ENCODE measurements at places on chromosomes 6 and 20.

DNA sequence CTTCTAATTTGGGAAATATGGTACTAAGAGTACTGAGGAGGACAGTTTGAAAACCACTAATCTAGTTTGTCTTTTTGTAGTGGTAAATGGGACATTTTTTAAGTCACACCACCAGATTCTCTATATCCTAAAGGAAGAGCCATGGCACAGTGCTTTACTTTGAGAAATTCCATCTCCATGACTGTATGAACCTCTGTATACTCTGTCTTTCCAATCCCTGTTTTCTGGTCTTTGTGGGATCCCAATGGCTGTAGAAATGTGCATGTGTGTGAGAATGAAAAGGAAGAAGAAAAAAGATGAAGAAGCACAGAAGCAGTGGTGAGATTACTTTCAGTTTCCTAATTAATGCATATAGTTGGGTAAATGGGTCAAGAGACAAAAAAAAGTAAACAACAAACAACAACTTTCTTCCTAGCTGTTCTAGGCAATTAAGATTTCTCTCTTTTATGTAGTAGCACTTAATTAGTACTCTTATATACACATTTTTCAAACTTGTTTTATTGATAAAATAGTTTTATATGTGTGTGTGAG is 141.2 kb upstream of the HCRTR2 start:
- DNase-seq, result no peak

DNA sequence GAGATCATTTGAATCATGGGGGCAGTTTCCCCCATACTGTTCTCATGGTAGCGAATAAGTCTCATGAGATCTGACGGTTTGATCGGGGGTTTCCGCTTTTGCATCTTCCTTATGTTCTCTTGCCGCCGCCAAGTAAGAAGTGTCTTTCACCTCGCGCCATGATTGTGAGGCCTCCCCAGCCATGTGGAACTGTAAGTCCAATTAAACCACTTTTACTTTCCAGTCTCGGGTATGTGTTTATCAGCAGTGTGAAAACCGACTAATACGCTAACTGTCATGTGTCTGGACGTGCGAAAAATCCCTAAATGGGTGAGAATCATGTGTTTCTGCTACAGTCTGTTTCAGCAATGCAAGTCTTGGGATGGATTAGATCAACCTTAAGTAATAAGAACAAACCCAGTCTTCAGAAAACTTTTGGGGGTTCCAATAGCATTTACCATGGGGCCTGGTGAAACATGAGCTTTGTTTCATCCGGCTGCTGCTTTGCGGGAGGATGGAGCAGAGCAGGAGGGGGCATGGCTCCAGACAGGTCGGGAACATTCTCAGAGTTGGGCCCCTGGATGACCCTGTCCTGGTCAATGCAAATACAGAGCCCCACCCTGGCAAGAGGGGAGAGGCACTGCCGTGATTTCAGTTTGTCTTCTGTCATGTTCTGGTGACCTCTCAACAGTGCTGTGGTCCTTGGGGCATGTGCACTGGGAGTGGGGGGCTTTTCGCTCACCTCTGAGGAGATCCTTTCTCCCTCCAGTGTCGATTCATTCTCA is 41.5 kb downstream of the CTCFL start:
- no peak for DNase-seq

DNA sequence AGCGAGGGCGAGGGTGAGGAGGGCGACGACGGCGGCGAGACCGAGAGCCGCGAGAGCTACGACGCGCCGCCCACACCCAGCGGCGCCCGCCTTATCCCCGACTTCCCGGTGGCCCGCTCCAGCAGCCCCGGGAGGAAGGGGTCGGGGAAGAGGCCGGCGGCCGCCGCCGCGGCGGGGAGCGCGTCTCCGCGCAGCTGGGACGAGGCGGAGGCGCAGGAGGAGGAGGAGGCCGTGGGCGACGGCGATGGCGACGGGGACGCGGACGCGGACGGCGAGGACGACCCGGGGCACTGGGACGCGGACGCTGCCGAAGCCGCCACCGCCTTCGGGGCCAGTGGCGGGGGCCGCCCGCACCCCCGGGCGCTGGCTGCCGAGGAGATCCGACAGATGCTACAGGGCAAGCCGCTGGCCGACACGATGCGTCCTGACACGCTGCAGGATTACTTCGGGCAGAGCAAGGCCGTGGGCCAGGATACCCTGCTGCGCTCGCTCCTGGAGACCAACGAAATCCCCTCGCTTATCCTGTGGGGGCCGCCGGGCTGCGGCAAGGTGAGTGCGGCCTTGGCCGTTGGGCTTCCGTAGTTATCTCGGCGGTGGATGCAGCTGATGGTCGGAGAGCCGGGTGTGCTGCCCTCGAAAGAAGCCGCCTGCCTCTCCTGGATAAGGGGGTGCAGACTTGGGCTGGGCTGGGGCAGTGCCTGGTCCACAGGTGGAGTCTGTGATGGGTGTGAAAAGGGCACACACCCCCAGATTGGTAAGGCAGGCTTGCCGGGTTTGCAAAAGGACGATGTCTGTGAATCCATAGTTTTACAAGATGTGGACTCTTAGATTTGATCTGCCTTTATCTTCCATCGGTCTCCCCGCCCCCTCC is 938 bp downstream of the WRNIP1 start:
- DNase-seq, result no peak

DNA sequence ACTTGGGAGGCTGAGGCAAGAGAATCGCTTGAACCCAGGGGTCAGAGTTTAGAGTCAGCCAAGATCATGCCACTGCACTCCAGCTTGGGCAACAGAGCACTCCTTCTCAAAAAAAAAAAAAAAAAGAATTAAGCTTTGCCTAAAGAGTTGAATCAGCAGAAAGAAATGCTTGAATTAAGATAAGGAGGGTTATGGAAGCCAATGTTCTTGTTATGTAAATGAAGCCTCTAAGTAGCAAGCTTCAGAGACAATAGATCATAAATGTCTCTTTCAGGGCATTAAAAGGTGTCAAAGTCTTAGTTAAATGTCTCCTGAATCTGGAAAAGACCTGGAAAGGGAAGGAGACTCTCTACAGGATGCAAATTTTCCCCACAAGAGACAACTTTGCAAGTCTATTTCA is 69.7 kb upstream of the FAM83B start:
- no peak for DNase-seq

GRCh38 chr20:61956396-61957342 is 109.0 kb downstream of the TAF4 start:
- no peak for DNase-seq

DNA sequence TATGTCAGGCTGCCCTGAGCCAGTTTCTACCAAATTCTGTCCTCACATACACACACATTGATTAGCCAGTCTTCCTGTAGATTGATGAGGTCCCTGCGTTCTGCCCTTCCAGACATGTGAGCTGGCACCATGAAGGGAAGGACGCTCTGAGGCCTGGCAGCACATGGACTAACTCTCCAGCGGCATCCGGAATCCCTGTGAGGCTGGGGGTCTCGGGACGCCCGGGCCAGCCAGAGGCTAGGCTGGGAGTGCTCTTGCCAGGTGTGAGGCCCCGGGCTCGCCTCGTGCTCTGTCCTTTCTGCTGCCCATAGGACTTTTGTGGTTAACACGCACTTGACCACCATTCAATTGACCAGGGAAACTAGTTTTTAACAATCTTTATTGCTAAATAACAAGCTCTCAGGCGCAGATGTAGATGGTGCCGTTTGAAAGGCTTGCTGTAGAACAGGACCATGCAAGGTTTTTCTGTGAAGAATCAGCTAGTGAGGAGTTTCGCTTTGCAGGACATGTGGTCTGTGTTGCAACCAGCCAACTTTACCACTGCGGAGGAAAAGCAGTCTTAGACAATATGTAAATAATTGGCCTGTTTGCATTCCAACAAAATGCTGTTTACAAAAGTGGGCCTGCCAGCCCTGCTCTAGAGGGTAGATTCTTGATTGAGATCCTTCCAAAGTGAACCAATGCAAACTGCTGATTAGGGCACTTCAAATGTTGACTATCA is 29.3 kb downstream of the FOXF2 start:
- DNase-seq, result no peak

DNA sequence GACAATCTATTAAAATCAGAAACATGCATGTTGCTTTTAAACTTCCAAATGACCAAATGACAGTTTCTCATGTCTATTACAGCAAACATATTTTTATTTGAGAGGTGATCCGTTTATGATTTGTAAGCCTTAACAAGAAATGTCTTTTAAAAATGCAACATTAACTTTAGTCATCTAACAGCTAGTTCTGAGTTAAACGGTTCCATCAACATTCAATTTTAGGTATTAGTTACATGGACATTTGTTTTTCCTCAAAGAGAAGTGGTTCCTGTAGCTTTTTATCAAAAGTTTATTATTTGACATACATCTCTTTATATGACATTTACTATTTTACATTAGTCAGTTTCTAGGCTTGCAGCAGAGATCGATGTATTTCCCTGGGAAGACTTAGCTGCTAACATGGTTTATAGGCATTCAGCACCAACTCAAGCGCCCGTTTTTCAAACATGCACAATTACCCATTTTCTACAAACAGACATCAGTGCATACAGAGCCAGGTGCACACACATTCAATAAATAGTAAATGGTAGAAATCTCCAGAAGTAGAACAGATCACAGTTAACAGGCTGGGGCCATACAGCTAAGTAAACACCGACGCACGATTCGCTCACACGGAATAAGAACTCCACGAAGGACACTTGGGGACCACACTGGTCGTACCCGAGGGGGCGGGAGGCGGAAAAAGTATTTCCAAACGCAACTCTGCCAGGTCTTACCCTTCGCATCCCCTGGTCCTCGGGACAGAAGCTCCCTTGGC is 882 bp downstream of the CNR1 start:
- DNase-seq, result no peak

GRCh38 chr6:87905101-87905641 is 142.5 kb upstream of the SPACA1 start:
- no peak for DNase-seq

GRCh38 chr20:46000262-46000996 is 8.3 kb upstream of the MMP9 start:
- DNase-seq, result no peak

GRCh38 chr6:67854098-67854497 is 781.0 kb upstream of the ADGRB3 start:
- no peak for DNase-seq

GRCh38 chr6:65896140-65896539 is 189.1 kb upstream of the EYS start:
- DNase-seq, result no peak

DNA sequence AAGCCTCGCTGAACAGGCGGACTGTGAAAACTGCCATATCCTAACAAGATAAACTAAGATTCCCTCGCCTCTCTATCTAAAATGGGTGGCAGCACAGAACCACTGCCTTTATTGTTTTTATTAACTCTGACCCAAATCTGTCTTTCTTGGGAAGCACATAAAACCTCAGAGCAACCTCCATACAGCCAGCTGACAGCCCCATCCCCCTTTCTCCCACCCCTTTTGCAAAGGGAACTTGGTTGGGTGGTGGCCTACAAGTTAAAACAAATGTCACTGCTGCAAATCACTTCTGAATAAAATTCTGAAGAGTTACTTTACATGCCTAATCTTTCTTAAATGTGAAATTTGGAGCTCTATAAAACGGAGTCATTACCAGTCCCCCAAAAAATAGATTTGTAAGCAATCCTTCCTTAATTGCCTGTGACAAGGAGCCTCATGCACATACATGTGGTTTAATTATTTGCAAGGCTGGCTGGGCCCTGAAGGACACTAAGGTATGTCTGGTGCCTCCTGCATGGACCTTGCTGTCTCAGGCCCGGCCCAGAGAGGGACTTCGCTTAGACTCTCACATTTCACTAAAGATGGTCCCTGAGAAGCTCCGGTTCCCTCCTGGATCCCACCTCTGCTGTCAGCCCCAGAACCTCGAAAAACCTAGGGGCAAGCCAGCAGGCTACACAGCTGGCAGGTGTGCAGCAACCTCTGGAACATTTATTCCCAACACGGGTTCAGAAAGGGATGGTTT is 21.7 kb downstream of the PXDC1 start:
- DNase-seq, result no peak

DNA sequence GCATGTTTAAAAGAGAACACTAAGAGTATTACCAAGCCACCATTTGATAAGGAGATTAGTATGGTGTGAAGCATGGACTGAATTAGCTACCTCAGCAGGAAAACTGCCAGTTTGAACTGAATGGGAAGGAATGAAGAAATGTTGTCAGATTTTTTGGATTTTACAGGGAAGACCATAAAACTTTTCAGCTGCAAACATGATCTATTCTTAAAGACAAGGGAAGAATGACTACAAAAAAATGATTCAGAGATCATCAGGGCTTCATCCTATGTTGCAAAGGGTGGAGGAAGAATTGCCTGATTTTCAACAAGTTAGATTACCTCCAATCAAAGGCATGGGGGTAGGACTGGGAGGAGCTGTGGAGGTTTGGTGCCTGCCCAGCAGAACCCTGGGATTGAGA is 49.3 kb upstream of the MTRF1L start:
- no peak for DNase-seq

GRCh38 chr6:167146977-167147376 is 10.8 kb downstream of the GPR31 start:
- DNase-seq, result no peak

- DNase-seq, result no peak
Observed at GRCh38 chr6:71745525-71745924, 140.8 kb upstream of the RIMS1 start.

- DNase-seq, result no peak
Observed at GRCh38 chr20:24017458-24017755, 28.8 kb upstream of the GGTLC1 start.

DNA sequence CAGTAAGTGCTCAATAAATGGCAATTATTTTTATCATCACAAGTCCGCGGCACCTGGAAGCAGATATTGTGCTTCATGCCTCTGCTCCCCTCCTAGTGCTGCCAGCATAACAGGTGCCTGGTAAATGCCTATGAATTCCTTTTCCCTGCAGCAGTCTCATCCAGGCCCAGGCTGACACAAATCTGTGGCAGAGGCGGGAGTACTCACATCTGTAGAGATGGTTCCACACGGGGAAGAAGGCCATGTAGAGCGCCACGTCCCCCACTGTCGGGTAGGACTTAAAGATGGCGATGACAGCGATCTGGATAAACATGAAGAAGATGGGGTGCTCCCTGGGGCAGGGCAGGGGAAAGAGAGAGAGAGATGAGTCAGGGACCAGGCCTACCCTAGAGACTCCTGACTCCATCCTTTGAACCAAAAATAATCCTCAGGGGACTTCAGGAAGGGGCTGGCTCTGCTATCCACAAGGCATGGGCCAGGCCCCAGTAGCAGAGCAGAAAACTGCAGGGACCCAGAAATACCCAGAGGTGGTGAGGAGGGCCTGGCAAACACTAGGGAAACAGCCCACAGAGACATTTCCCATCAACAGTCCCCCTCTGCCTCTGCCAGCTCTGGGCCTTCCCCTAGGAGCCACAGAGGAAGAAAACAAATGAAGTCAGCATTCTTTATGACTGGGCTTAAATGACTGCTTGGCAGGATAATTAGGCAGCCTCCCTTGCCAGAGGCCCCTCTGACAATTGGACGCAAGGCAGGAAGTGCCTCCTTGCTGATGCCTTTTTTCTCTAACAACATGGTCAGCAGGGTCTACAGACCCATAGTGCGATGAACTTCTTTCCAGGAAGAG is 23.0 kb downstream of the MAP1LC3A start:
- peak; percentile 76 for DNase-seq

DNA sequence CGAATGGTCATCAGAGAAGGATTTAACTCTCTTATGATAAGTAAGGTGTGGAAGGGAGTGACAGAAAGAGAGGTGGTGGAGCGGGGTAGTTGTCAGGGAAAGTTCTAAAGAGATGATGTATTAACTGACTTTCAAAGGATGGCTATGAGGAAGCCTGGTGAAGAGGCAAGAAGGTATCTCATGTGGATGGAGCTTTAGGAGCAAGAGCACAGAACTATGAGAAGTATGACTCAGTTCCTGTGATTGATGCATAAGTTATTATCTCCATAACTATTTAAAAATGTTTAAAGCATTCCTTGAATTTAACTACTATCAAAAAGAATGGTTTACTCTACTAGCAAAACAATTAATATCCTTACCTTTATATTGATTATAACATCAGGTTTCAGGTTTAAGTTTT is 28.8 kb downstream of the AK9 start:
- DNase-seq, result no peak
